ENCODE measurements at places on chromosomes 16 and 17.
A peak's percentile ranks its signal among the peaks of the same experiment; 100 is the strongest.

- DNase-seq = peak; percentile 79
Observed at GRCh38 chr17:66398617-66399016, 96.2 kb downstream of the PRKCA start.

GRCh38 chr17:73343168-73343634 is 31.4 kb upstream of the CDC42EP4 start:
- DNase-seq = peak; percentile 99

DNA sequence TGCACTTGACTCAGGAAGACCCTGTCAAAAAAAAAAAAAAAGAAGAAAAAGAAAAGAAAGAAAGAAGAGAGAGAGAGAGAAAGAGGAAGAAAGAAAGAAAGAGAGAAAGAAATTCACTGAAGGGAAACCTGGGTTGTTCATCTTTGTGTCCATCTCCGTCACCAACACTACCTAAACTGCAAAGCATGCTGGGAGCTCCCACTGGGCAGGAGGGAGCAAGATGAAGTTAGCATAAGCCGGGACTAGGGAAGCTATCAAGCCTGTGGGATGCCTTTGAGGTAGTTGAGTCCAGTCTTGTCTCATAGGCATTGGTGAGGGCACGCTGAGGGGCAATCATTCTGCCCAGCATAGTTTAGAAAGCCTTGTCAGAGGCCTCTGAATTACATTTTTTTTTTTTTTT is 7.6 kb upstream of the CBFB start:
- DNase-seq = no peak

DNA sequence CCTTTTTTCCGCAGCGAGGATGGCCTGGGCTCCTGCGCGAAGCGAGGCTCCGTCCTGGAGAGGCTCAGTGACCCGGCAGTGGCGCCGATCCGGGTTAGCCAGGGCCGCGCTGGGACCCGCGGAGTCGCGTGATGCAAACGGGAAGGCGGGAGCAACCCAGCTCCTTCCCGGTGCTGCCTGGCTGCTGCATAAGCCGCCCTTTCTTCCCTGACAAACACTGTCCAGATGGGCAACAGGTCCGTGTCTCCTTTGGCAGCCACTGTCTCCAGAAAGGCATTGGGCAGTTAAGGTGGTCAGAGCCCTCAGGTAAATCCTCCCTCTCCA is 21.8 kb upstream of the ZNHIT3 start:
- no peak for DNase-seq

- no peak for DNase-seq
Observed at GRCh38 chr17:77503293-77503655, 362.5 kb downstream of the SEC14L1 start.

DNA sequence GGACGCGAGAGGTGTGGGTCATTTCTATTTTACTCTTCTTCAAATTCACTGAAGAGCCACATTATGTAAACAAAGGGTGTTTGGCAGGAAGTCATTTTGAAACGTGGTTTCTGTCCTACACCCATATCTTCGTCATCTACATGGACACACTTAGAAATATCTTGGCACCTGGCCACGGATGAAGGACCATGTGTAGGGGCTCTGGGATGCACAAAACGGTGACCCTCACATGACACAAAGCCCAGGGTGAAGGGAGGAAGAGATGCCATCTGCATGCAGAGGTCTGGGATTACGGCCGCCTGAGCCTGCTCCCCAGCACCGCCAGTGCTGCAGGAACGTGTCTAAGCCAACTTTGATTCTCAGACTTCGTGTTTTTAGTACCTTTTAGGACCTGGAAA is 130.2 kb upstream of the CHMP6 start:
- no peak for DNase-seq

DNA sequence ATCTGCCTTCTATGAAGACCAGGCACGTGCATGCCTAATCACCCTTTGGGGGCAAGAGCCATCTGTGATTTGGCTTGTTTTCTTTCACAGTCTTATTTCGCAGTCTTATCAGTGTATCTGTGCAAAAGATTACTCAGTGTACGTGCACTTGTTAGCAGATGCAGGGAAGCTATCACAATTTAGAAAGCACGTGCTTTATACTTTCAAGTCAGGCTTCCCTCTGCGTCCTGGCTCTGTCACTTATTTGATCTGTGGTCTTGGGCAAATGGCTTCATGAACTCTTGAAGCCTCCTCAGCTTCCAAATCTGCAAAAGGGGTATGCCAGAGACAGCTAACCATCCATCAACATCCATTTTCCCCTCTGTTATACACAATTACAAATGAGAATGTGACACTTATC is 246.4 kb downstream of the XYLT1 start:
- peak; percentile 6 for DNase-seq

DNA sequence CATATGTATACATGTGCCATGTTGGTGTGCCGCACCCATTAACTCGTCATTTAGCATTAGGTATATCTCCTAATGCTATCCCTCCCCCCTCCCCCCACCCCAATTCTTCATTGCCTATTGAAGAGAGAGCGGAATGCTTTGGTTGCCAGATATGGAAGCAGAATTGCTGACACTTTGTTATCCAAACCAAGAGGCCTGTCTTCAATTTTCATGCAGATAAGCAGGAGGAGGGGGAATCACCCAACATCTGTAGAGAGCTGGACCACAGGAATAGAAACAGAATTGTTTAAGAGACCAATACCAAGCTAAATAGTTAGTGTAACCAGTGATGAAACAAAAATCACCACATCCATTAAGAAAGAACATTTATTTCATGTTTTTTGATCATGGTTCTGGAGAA is 7.1 kb downstream of the ASPA start:
- DNase-seq = no peak

- DNase-seq = peak; percentile 63
Observed at GRCh38 chr17:42517516-42517915, 18.5 kb upstream of the NAGLU start.

- DNase-seq = peak; percentile 82
Observed at GRCh38 chr17:68248199-68248825, 469 bp downstream of the AMZ2 start.
